ENCODE measurements at places on chromosomes 16 and 17.
A peak's percentile ranks its signal among the peaks of the same experiment; 100 is the strongest.

GRCh38 chr17:42740699-42741098 lies 4.1 kb downstream of the EZH1 start:
- DNase-seq: no peak

- no peak for DNase-seq
Observed at GRCh38 chr17:62163847-62164246, 98.8 kb upstream of the MED13 start.

- no peak for DNase-seq
Observed at GRCh38 chr17:51611585-51611984, 351.2 kb downstream of the UTP18 start.

DNA sequence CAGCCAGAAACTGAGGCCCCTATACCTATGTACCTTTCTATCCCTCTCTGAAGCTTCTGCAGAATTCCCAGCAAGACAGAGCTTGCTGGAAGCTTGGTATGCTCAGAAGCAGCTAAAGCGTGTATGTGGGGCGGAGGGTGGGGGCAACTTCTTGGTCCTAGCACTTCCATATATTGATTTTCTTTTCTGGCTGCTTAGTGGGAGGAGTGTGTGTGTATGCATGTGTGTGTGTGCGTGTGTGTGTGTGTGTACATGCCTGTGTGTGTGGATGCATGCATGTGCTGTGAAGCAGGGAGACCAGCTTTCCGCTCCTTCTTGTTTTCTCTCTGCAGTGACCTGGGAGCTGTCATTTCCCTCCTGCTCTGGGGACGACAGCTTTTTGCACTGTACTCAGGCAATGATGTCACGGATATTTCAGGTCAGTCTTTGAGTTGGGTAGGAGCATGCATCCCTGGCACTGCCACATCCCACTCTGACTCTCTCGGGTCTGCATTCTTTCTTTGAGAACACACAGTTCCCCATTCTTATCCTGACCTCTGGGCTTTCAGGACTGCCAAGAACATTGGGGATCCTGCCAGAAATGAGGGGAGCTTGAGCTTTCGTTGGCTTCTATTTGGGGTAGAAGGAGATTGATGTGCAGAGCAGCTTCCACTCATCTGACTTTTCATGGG lies 10.7 kb downstream of the HPR start:
- peak; percentile 78 for DNase-seq

GRCh38 chr16:660459-661183 lies 7.3 kb upstream of the RHOT2 start:
- DNase-seq: peak; percentile 89

DNA sequence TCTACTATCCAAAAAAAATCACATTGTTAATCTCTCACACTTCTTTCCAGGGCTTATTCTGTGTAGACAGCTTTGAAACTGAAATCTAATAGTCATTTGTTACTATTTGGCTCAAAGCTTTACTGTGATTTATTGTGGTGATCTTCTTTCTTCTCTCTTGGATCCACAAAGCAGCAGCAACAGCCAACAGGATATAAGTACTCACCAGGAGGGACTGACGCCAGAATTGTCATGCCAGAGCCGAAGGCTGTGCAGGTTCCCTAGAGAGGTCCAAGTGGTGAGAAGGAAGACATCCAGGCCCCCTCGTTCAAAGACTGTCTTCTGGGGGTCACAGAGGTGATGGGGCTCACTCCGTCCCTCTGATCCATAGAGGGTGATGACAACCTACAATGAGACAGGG lies 33.3 kb downstream of the PKD1L3 start:
- DNase-seq: no peak

GRCh38 chr17:37090941-37091340 lies 142.2 kb downstream of the AATF start:
- DNase-seq: no peak

GRCh38 chr16:53154513-53154912 lies 99.7 kb downstream of the CHD9 start:
- no peak for DNase-seq

- no peak for DNase-seq
Observed at GRCh38 chr17:11803231-11803969, 193.9 kb downstream of the ZNF18 start.

GRCh38 chr16:63337264-63337663 lies 1301.0 kb upstream of the CDH8 start:
- DNase-seq: no peak

DNA sequence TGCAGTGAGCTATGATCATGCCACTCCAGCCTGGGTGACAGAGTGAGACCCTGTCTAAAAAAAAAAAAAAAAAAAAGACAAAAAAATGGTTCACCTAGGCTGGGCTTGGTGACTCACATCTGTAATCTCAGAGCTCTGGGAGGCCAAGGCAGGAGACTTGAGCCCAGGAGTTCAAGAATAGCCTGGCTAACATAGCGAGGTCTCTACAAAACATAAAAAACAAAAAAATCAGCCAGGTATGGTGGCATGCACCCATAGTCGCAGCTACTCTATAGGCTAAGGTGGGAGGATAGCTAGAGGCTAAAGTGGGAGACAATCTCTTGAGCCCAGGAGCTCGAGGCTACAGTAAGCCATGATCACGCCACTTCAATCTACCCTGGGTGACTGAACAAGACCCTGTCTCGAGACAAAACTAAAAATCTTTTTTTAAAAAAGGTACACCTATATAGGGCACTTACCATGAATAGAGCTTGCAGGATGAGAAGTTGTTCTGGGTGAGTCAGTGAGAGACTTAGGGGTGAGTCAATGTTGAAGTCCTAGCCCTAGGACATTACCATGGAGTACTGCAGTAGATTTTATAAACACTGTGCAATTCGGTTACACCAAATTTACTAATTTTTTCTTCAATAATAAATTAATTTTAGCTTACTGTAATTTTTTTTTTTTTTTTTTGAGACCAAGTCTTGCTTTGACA lies 19.0 kb downstream of the USP32 start:
- DNase-seq: no peak

GRCh38 chr16:53515259-53515658 lies 12.2 kb upstream of the AKTIP start:
- no peak for DNase-seq

GRCh38 chr17:64171041-64171440 lies 41.1 kb upstream of the ERN1 start:
- no peak for DNase-seq

DNA sequence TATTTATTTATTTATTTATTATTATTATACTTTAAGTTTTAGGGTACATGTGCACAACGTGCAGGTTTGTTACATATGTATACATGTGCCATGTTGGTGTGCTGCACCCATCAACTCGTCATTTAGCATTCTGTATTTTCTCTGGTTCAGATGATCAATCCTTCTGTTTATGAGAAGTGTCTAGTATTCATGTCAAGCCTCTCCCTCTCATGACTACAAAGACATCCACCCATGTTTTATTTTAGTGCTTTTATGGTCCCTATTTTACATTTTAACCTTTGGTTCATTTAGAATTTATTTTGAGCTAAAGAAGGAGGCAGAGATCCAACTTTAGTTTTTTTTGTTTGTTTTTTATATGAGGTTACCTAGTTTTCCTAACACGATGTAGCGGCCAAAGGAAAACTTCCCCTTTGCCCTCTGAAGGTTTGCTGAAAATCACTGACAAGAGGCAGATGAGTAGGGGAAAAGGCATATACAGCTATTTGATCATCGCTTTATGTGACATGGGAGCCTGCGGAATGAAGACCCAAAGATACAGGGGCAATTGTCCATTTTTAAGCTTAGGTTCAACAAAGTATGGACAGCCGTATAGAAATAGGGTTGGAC lies 22.4 kb upstream of the AQP8 start:
- no peak for DNase-seq

GRCh38 chr17:65487161-65487560 lies 74.3 kb downstream of the AXIN2 start:
- no peak for DNase-seq

DNA sequence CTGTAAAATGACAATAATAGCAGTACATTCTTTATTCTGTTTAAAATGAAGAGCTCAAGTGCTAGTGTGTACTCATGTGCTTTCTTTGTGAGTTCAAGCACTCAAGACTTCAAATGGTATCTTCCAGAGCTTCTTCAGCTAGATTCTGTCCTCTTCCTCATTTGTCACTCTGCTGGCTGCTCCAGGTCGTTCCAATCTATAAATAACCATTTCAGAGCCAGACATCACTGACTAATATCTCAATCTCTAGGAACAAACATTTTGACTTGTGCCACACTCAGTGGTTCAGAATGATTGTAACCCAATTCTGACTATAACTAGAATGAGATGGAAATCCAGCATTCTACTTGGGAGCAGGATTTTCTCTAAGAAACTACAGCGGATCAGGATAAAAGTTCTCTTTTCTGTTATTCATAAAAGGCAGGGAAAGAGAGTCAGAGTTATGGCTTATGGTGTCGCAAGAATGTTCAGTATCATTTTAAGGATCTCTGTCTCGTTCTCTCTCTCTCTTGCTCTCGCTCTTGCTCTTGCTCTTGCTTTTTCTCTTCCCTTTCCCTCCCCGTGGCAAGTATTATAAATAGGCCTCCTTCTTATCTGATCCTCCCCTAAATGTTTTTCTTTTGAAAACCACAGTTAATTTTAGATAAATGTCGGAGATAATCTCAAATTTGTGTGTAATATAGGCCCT lies 116.3 kb upstream of the MAF start:
- no peak for DNase-seq

DNA sequence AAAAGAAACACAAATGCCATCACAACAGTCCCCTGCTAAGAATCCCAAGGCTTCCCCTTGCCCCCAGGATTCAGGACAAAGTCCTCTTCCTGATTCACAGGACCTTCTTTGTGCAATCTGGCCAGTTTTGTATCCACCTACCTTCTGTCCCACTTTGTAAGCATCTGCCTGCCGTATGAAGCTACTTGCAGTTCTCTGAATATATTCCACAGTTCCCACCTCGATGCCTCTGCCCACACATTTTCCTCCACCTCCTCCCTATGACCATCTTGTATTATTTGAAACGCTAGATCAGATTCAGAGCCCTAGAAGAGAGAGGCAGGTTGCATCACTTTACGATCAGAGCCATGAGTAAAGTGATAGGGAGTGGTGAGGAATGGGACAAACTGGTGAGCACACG lies 159.2 kb upstream of the XYLT1 start:
- DNase-seq: no peak

- DNase-seq: no peak
Observed at GRCh38 chr17:36008998-36009665, 7.8 kb upstream of the CCL15 start.

DNA sequence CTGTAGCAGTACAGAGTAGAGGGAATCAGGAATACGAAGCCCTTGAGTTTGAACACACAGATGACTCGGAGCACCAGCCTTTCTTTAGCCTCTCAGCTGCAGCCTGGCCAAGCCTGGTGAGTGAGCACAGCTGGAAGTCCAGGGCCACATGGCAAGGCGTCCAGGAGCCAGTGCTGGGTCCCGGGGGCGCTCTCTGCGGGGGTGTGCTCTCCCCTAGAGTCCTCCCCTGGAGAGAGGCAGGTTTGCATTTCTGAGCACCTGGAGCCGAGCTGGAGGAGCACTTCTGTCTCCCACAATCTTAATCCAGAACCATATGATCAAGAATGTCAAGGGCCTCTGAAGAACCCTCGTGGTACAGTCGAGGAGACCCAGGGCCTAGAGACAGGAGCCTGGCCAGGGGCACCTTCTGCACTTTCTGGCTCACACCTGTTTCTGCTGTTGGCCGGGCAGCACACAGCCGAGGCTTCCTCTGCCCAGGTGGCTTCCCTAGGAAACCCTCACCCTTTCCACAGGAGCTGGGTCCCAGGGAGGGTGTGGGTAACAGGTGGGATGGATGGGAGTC lies 78.3 kb downstream of the PLD6 start:
- DNase-seq: no peak

GRCh38 chr17:74113952-74114351 lies 89.5 kb upstream of the RPL38 start:
- no peak for DNase-seq

GRCh38 chr17:17883801-17884200 lies 47.0 kb upstream of the SREBF1 start:
- DNase-seq: no peak

- DNase-seq: no peak
Observed at GRCh38 chr17:66177048-66177447, 14.9 kb downstream of the CEP112 start.

- peak; percentile 66 for DNase-seq
Observed at GRCh38 chr17:11644265-11645212, 46.3 kb downstream of the DNAH9 start.

DNA sequence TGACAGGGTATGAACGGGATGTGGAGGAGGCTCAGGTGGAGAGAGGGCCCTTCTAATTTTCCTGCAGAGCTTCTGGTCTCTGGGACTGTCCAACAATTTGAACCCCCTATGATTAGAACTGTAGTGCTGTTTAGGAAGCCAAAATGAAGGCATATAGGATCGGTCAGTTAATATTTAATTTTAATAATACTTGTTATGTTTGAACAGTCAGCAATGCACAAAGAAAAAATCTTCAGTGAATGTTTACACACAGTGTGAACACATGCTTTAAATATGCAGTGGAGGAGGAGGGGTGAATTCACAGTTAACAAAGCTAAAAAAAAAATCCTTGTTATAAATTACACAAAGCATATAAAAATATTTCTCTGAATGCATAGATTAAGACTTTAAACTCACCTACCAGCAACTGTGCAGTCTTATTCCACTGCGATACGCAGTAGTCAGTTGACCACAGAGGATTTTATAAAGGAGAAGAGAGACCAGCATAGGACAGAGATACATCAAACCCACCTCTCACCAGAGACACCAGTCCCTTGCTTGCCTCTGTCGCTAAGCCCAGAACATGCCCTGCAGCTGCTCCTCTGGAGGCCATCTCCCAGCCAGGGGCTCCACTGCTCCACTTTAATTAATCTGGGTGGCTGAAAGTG lies 14.6 kb downstream of the ANKRD40 start:
- no peak for DNase-seq
